ENCODE measurements at places on chromosomes 2 and 18.

DNA sequence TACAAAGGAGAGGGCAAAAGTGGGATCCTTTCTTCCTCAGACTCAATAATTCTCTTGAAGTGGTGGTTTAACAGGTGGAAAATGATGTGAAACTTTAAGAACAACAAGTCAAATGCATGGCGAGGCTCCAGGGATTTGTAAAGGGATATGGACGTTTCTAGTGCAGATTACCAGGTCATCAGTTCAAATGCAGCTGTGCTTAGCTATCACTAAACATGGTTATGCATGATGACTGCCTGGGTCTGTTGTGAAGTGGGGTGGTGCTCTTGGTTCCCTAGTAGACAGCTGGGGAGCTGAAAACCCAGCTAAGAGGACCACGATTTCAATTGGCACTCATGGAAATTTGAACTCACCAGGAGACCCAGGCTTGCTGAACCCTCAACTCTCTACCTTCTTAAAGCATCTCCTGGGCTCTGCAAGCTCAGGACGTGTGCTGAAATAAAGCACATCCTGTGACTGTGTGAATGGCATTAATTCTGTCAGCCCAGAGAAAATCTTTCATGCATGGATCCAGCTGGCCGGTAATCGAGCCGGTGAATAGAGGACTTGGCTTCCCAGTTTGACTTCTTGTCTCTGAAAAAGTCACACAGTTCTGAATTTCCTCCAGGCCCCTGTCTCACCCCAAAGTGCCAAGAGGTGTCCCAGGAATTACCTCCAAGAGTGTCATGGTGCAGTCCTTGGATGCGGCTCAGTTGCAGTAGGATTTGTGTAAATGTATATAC, 146.1 kb downstream of the MTX2 start:
- DNase-seq = peak; percentile 6

DNA sequence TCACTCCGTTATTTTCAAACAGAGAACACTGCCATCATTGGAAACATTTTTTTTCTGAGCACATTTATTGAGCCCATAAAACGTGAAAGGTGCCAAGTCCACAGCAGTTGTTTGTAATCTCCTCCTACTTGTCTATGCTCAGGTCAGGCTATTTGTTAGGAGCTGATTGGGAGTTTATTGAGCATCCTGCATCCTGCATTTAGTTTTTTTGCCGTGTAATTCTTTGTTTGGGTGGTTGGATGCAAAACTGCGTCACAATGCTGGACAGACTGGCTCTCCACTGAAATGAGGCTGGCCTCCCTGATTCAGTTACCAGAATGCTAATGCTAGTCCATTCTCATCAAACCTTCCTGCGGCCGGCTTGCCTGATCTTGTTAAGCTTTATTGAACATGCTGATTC, 71.4 kb downstream of the RAPGEF4 start:
- no peak for DNase-seq

DNA sequence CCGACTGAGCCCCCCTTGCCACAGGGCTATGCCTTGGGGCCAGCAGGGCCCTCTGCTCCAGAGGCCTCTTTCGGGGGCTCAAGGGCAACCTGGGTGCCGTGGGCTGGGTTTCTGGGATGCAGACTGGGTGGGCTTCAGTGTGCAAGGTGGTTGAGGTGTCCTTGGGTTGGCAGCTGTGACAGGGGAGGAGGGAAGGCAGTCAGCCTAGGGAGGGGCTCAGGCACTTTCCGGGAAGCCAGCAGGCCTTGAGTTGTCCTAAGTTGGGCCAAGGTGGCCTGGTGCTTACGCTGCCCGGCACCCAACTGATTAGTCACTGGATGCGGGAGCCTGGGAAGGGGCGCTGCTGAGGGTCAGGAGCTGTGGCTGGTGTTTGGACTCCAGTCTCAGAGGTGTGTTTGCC, 199.5 kb downstream of the TWIST2 start:
- DNase-seq = no peak

- DNase-seq = peak; percentile 50
Observed at GRCh38 chr18:3791238-3791637, 341.3 kb downstream of the TGIF1 start.

DNA sequence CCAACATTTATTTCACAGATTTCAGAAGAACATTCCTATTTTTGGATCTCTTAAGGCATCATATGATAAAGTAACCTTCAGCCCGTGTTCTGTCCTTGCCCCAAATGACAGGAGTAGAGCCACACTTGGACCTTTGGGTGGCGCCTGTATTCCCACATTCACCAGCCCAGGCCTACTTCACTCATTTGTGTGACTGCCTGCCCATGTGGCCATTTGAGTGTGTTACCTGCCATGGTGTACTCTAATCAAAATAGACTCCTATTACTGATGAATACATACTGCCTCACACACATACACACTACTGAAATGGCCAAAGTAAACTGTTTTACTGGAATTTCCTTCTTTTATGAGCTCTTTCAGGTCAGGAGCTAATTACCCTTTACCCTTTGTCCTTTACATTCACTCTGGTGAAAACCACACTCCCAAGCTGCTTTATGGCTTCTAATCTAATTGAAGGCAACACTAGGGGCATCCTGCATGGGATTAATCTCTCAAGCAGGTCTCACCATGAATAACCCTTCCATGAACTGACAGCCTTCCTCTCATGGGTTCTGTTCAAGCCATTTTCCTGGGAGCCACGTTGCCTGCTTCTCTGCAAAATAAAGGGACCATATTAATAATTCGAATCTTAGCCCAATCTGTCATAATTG, 271.0 kb upstream of the GALNT5 start:
- DNase-seq = no peak

- no peak for DNase-seq
Observed at GRCh38 chr18:57320603-57321002, 31.8 kb upstream of the ST8SIA3 start.

DNA sequence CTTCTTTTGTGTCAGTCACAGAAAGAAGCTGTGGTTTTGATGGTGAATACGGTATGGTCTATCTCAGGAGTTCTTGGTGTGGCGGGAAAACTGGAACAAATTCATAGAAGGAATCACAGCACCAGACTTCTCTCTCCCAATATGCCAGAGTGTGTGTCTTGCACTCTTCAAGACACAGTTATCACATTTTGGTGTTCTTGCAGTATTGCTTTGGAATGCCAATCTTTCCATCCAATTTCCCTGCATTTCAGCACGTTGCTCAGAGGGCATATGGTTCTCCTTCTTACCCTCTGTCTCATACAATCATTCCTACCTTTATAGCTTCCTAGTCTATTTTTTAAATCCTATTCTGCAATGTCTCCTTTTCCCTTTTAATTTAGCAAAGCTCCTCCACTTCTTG, 216.3 kb downstream of the TMEM182 start:
- no peak for DNase-seq

GRCh38 chr2:98518101-98518500, 73.4 kb downstream of the INPP4A start:
- DNase-seq = no peak

GRCh38 chr2:9807555-9808305, 35.5 kb upstream of the TAF1B start:
- no peak for DNase-seq

DNA sequence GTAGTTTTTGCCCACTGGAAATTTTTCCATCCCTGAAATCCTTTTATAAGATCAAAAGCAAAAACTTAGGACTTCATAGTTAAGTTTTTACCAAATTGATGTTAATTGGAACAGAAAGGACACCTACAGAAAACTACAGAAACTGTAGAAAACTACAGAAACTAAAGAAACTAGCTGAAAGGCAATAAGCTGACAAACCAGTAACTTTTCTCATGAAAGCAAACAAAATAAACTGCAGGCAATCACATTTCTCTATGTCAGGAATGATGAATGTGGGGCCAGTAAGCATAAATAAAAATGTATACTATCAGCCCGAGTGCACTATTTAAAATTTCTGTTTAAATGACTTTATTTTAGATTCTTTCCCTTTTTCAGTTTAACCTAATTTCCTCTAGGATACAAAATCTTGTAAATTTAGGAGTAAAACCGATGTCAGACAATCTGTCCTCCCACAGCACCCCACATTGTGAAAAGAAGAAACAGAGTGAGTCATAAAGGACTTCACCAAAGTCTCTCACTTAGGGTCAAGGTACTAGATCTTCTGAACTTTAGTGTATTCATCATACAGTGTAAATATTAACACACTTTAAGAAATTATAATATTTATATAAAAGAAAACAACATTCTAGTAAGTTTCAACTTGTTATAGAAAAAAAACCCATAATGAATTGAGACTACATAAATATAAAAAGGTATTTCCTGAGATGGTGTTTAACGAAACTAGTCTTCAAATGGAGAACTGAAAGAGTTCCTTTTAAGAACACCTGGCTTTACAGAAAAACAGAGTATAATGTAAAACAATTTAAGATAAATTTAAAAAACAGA, 46.6 kb downstream of the USP40 start:
- no peak for DNase-seq

DNA sequence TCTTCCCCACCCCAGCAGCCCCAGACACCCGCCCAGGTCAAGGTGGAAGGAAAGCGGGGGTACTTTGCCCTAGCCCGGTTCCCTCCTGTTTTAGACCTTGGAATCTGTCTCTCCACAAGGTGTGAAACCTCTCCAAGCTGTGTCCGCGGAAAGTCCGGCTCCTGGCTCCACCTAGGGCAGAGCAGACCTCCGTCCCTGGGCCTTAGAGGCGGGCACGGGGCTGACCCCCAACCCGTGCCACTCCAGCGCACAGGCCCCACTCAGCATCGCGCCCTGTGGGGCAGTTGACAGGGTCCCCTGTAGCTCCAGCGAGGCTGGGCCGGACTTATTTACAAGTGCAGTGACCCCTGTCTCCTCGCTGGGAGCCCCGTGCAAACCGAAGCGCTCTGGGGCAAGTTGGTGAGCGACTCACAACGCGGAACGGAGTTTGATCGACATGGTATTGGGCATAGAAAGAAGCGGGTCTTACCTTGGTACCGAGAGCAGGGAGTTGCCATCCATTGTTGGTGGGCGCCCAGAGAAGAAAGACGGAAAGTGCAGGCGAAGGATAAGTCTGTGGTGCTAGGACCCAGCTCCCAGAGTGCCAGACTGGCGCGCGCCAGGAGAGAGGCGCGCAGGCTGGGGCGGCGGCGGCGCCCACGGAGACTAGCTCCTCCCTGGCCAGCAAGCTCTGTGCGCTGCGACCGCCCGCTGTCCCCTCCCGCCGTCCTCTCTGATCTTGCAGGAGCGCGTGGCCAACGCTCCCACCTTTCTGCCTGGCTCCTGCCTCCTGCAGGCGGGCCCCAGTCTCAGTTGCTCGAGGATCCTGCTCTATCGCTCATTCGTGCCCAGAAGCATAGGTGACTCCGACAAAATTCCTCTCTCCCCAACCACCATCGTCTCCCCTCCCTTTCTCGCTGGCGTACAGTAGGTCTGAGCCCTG, at the start of gene SPHKAP:
SPHKAP (minus strand) TSS at position 590 of the 922 bp plus-strand sequence; CDS start at position 501, 89 bp downstream.
- DNase-seq = peak; percentile 63

DNA sequence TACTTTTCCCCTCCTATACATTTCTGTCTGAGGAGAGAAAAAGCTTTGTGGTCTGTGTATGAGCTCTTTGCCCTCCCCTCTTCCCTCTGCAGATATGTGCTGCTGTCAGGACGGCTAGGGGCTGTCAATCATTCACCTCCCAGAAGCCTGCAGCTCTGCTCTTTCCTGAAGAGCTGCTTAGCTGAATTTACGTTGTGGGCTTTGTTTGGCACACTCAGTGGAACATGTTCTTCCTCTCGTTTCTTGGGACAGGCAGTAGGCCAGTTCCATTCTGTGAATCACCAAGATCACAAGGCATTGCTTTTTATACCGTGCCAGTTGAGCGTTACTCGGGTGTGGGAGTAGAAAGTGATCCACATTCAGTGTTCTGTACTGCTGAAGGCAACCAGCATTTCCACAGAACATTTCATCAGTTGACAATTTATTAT, 136.7 kb downstream of the LAMA3 start:
- peak; percentile 42 for DNase-seq

DNA sequence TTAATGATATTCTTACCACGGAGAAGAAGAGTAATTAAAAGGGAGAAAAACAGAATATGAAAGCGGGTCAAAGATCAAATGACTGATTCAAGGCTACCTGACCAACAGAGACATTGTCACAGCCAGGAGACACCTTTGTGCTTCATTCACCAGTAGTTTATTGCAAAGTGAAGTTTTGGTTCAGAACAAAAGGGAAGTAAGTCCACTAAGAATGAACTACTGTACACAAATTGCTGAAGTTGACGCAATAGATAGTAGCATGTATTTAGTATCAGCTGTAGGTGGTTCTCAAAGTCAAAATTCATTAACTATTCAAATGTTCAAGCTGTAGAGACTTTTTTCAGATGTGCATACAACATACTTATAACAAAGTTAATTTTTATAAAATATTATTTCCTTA, 64.7 kb upstream of the COX7A2L start:
- DNase-seq = no peak

GRCh38 chr2:228819701-228820100, 451.4 kb downstream of the PID1 start:
- no peak for DNase-seq

DNA sequence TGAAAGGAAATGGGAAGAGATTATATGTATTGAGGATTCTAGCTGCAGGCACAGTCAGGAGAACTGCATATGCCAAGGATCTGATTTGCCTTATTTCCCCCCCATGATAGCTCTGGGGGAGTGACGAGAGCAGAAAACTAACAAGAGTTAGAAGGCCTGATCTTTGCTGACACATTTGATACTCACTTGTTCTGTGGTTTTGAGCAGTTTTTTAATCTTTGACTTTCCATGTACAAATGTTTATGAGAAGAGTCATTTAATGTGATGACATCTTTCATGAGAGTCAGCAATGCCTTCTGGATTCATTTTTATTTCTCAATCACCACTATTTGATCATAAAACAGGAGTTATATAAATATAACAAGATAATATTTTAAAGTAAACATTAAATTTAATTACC, 12.7 kb upstream of the SERPINB7 start:
- no peak for DNase-seq

- DNase-seq = no peak
Observed at GRCh38 chr2:196555726-196556125, 83.8 kb upstream of the CCDC150 start.

- DNase-seq = no peak
Observed at GRCh38 chr18:80088036-80088435, 21.0 kb upstream of the ADNP2 start.

DNA sequence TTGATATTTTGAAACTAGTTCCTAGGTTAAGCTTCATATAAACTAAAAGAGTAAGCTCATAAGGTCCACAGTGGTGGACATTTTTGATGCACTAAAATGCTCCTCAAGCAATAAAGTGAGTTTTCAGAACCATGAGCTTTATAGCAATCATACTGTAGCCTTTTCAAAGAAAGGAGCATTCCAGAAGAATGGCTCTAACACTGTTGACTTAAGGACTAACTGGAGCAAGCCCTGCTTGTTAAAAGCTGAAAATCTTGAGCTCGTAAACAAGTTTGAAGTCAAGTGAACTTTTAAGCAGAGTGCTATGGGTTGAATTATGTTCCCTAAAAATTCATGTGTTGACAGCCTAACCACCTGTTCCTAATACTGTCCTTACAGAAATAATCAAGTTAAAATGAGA, 38.0 kb downstream of the KYNU start:
- no peak for DNase-seq

DNA sequence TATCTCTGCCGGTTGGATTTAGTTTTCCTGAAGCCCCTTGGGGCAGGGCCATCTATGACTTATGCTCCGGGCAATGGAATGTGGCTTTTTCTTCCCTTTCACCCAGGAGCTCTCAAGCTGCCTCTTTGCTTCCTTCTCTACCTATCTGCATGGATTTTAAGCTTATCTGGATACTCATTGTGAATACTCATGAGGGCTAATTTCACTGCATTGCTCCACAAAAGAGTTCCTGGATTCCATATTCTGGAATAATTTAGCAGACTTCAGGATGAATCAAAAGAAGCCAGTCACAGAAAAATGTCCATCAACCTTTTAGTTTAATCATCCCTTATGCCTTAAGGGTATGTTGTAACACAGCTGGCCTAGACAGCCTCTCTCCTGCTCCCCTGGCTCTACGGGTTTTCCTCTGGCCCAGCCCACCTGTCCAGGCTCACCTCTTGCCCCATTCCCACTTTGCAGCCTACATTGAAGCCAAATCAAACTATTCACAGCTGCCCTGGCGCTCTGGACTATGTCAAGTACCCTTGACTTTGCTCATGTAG, 122.8 kb upstream of the RMDN2 start:
- DNase-seq = no peak

Measured in eye (tissue), 1 donor.